ENCODE measurements at places on chromosomes 16 and 17.

GRCh38 chr17:77914385-77915254 is 43.9 kb upstream of the TNRC6C start:
- DNase-seq: no peak

GRCh38 chr16:6160871-6161270 is 1063.3 kb upstream of the EEF2KMT start:
- DNase-seq: no peak

- DNase-seq: no peak
Measured at GRCh38 chr17:17375841-17376240, 72.7 kb downstream of the NT5M start.

DNA sequence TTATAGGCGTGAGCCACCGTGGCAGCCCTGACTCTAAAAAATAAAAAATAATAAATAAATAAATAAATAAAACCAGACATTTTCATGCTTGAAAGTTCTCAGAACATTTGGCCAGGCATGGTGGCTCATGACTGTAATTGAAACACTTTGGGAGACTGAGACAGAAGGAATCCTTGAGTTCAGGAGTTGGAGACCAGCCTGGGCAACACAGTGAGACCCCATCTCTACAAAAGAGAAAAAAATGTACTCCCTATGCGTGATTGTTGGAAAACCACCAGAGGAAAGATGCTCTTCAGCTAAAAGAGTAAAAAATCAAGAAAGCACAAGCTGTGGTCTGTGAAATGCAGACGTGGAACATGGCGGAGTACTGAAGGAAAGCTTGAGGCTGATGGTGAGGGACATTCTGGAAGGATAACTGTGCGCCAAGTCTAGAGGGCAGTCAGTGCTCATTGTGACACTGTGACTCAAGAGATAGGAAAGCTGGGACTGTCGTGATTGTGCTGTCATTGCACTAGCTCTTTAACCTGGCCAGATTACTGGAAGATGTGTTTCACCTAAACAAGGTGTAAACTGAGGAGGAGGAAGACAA is 4.2 kb upstream of the PRSS27 start:
- no peak for DNase-seq

GRCh38 chr16:79986352-79986751 is 385.8 kb upstream of the MAF start:
- DNase-seq: no peak

GRCh38 chr17:75571197-75571884 is 16.3 kb upstream of the MYO15B start:
- peak; percentile 33 for DNase-seq

GRCh38 chr17:63365366-63366240 is 80.5 kb downstream of the CYB561 start:
- DNase-seq: no peak

GRCh38 chr16:78560997-78561396 is 461.5 kb downstream of the WWOX start:
- no peak for DNase-seq

GRCh38 chr16:81076566-81077075 is 417 bp downstream of the C16orf46 start:
- peak; percentile 67 for DNase-seq

DNA sequence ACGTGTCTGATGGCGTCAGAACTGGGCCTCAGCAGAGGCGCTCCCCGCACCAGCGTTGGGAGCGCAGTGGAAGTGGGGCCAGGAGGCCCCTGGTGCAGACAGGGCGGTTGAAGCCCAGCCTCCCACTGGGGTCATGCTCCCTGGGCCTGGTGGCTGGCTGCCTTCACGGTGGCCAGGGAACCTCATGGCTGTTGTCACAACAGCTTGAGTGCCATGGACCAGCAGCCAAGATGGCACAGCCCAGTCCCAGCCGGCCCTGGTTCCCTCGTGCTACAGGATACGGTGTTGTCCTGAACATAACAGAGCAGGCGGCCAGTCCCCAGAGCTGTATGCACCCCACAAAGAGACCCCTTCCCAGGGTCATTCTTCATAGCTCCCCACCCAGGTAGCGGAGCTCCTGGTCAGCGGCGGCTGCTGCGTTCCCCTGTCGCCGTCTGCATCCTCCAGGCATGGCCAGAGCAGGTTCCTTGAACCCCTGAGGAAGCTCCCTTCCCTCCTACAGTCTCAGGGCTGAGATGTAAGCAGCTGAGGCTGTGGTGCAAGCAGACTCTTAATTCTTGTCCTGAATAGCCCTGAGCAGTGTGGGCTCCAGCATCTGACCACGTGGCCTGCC is 29.7 kb downstream of the NME3 start:
- DNase-seq: no peak

DNA sequence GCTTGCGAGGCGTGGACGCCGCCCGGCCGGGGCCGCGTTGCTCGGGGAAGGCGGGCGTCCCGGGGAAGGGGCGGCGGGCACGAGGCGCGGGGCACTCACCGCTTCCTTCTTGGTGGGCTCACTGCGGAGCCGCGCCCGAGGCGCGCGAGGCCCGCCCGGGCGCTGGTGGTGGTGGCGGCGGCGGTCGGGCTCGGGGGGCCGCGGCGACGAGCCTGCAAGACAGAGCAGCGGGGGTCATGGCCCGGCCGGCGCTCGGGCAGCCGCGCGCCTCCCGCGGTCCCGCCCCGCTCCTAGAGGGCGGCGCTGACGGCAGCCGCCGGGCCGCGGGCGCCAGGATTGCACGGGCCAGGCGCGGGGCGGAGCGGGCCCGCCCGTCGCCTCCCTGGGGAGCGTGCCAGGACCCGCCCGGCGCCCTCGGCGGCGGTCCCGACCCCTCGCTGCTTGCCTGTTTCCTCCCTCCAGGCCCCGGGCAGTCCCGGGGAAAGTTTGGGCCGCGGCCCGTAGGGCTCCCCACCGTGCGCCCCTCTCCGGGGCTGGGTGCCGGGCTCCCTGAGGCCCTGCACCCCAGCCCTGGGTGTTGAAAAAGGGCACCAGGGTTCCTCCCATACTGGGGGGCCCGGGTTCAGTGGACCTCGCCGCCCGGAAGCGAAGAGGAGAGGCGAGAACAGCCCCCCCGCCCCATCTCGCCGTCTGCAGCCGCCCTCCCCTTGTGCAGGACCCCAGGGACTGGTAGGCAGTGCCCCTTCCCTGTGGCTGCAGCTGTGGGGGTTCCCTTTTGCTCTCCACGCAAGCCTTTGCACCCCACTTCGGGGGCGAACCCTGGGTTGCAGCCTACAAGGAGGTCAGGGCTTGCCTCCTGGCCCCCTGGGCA is at the start of gene C16orf74:
C16orf74 (minus strand) TSS at position 270 of the 871 bp plus-strand sequence. CDS start 15,879 bp downstream, outside the sequence.
- no peak for DNase-seq

- DNase-seq: no peak
Measured at GRCh38 chr16:72818236-72818845, 229.6 kb downstream of the ZFHX3 start.

DNA sequence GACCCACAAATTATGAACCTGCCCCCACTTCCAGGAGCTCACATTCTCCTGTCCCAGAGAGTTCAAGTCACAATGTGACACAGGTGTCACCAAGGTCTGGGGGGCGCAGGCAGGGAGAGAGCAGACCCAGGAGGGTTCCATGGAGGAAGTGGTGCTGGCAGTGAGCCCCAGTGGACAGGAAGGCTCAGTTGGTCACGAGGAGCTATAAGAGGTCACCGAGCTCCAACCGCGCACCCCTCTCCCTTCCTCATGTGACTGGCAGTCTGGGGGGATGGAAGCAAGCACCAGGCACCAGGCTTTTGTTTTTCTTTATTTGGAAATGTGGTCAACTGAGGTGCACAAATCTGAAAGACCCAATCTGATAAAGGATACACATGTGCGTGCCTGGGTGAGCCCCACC is 2.5 kb downstream of the ITGAD start:
- DNase-seq: no peak

DNA sequence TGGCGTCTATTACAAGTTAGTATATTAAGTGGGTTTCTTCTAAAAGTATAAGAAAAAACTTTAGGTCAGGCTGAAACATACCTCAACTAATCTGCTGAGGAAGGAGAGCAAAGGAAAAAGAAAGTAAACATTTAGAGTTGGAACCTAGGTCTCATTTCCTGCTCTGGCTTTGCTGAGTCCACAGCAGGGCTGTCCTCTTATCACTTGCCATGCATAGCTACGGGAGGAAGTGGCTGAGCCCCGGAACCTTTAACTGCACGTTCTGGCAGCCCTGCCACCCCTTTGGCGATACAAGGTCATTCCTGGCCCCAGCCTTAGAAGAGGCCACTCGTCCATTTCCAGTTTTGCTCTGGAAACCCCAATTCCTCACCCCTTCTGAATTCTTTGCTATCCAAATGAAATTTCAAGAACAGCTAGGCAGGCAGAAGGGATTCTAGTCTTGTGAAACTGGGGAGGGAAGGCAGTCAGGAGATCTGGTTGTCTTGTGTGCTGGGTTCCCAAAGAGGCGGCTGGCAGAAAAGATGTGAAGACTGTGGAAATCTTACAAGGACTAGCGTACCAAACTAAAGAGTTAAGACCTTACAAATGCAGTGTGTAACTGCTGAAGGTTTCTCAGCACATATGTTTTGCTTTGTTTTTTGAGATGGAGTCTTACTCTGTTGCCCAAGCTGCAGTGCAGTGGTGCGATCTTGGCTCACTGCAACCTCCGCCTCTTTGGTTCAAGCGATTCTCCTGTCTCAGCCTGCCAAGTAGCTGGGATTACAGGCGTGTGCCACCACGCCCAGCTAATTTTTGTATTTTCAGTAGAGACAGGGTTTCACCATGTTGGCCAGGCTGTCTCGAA is 19.1 kb downstream of the WIPI1 start:
- no peak for DNase-seq

- DNase-seq: no peak
Measured at GRCh38 chr16:11207646-11208045, 48.4 kb downstream of the SOCS1 start.

DNA sequence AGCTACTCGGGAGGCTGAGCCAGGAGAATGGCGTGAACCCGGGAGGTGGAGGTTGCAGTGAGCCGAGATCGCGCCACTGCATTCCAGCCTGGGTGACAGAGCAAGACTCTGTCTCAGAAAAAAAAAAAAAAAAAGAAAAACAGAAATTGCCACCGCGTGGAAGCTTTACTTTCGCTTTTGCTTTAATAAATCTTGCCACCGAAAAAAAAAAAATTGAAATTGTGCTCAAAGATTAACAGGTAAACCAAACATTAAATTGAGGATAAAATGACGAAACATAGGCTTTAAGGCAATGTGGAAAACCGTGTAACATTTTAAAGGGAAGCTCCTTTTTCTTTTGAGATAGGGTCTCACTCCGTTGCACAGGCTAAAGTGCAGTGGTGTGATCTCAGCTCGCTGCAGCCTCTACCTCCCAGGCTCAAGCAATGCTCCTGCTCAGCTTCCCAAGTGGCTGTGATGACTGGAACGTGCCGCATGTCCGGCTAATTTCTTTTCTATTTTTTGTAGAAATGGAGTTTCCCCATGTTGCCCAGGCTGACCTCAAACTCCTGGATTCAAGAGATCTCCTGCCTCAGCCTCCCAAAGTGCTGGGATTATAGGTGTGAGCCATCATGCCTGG is 40.1 kb downstream of the ZNF276 start:
- DNase-seq: no peak

DNA sequence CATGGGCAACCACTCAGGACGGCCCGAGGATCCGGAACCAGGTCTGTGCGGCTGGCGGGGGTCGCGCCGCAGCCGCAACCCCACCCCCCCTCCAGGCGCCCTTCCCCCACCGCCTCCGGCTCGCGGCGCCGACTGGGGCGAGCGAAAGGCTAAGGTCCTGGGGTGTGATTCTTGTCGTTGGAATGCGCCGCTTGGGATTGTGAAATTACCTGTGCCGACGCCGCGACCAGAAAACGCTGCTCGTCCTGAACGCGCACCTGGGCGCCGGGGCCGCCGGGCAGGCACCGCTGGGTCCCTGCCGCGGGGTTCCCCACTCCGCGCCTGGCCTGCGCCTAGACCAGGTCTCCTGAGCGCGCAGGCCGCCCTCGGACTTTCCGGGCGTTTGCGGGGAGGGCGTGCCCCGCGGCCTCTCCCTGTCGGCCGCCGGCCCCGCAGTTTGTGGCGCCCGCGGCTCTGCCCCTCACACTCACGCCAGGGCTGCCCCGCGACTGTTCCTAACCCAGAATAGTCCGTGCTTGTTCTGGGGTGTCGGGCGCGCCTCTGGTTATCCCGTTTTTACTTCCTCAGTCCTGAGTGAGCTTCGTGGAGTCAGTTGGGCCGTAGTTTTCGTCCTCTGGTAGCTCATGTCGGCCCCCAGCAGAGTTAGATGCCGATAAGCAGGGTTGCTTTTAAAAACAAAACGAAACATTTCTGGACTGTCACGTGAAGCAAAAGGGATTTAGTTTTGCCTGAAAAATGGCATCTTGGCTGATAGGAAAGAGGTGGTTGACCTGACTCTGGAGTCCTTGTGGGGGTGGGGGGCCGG is 147.2 kb downstream of the SPECC1 start:
- DNase-seq: no peak

GRCh38 chr16:24993722-24994686 is 21.2 kb downstream of the ARHGAP17 start:
- no peak for DNase-seq

DNA sequence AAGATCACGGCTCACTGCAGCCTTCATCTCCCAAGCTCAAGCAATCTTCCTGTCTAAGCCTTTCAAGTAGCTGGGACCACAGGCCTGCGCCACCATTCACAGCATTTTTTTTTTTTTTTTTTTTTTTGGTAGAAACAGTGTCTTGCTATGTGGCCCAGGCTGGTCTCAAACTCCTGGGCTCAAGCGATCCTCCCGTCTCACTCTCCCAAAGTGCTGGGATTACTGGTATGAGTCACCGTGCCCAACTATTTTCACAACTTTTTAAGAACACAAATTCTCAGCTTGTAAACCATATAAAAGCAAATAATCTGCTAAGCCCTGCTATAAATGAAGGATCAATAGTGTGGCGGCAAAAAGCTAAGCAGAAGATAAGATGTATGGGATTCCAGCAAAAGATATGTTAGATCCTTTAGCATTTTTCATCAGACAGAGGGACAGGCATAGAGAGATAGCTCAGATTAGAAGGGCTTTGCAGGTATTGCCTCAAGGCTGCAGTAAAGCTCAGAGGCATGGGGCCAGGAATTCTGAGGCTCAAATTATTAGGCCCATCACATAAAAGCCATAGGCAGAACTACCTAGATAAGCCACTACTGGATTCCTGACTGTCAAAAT is 55.1 kb downstream of the EMP2 start:
- no peak for DNase-seq

- no peak for DNase-seq
Measured at GRCh38 chr17:48240562-48241130, 133.1 kb downstream of the SNX11 start.

DNA sequence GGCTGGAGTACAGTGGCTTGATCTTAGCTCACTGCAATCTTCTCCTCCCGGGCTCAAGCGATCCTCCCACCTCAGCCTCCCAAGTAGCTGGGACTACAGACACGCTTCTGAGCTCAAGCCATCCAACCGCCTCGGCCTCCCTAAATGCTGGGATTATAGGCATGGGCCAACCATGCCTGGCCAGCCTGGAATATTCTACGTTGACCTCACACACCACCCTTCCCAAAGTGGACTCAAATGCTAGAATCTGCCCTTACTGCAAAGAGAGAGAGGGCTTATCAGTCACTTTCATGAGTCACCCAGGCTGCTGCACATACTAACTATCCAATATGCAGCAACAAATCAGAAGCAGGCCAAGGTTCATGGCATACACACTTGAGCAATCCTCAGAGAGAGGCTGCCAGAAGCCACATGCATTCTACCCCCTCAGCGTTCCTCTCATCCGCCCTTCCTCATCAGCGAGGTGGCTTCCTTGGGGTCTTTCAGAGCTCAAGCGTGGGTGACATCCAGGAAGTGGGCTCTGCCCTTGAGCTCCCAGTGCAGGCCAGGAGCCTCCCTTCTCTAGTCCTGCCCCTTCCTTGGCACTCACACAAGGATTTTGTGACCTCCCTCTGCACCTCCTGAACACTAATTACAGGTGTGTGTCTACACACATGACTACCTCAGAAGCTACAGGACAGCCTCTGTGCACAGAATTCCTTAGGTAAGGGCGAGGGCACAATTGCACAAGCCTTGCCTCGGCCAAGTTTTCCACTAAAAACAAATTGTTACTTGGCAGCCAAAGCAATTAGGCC is 24.8 kb upstream of the SIAH1 start:
- DNase-seq: no peak

Data from esophagus squamous epithelium (tissue), 5 donors.